ENCODE measurements at places on chromosomes 4 and X.

- no peak for DNase-seq
These were observed 136.2 kb downstream of the TBC1D19 start for GRCh38 chr4:26719954-26720552.

DNA sequence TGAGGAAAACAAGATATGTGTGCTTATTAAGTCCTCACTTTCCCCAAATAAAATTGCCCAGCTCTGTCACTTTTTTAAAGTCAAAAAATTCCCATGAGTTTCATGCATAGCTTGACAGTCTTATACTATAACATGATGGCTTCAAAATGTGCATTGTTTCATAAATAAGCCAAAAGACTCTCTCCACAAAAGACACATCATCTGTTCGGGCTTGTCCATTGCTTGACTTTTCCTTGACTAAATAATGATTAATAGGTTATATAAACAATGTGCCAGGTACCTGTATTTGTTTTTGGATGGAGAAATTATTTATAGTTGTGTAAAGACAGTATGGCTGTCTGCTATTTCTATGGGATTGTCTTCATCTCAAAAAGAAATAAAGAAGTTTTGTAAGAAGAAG lies 329.2 kb upstream of the KLF3 start:
- DNase-seq, result no peak

- no peak for DNase-seq
These were observed 31.7 kb downstream of the MAD2L1 start for GRCh38 chr4:120034913-120035312.

GRCh38 chr4:95027905-95028618 lies 270.3 kb downstream of the BMPR1B start:
- no peak for DNase-seq

DNA sequence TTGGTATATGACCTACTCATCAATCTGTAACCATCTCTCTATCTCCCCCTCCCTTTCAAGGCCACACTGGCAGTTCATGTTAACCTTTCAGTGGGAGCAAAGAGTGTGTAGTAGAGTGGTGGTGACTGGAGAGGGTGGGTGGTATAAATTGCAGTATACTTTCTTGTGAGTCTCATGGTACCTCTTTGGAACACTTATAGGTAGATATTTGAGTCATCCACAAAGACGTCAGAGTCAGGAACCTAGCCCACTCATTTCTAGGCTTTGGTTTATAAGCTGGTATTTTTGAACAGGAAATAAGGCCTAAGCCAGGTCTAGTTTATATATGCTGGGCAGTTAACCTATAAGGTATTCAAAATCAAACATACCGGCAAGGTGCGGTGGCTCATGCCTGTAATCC lies 36.3 kb downstream of the RLIM start:
- DNase-seq, result no peak

GRCh38 chr4:168781926-168782325 lies 228.1 kb downstream of the CBR4 start:
- no peak for DNase-seq

GRCh38 chrX:21738210-21738949 lies 19.5 kb downstream of the SMPX start:
- no peak for DNase-seq

- DNase-seq, result no peak
These were observed 188.1 kb downstream of the QDPR start for GRCh38 chr4:17323554-17324385.

- no peak for DNase-seq
These were observed 1.9 kb upstream of the FGG start for GRCh38 chr4:154614306-154614705.

GRCh38 chrX:13051167-13051528 lies 6.7 kb upstream of the FAM9C start:
- no peak for DNase-seq

GRCh38 chrX:51837921-51838320 lies 55.5 kb upstream of the MAGED1 start:
- peak; percentile 51 for DNase-seq

- no peak for DNase-seq
These were observed 148.4 kb upstream of the SPRY1 start for GRCh38 chr4:123248085-123248659.

- no peak for DNase-seq
These were observed 77.0 kb upstream of the SPRY1 start for GRCh38 chr4:123319639-123320038.

GRCh38 chr4:37383579-37384229 lies 139.2 kb downstream of the NWD2 start:
- peak; percentile 52 for DNase-seq

DNA sequence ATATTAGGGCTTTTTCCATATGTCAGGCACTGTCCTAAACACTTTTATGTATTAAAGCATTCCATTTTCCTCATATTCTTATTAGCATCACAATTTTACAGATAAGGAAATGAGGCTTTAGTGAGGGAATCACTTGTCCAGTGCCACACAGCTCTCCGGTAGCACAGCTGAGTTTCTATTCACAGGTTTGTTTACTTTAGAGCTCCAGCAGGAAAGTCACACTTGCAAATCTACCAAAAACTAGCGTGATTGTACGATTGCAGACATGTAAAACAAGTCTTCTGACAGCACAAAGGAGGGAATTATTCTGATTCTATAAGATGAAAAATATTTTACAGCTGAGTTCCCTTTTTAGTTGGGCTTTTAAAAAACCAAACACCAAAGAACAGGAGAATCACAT lies 472.1 kb downstream of the TMA16 start:
- no peak for DNase-seq

- DNase-seq, result peak; percentile 9
These were observed 92.4 kb upstream of the AP1S2 start for GRCh38 chrX:15946783-15947580.

DNA sequence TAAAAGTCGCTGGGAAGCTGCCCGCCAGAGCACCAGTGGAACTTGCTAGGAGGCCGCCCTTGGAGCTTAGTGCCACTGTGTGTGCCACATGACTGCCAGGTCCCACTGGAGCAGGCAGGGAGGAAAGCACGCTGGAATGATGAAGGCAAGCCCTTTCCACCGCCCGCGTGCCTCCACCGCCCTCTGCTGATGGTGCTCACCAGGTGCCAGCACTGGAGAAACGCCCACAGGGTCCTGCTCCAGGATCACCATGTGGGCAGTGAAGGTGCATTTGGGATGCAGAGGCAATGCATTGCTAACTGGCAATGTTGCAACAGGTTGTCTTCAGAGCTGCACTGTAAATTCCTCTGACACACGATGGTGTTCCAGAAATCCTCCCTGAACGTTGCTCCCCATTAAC lies 76.3 kb downstream of the SHROOM2 start:
- no peak for DNase-seq

- peak; percentile 8 for DNase-seq
These were observed 5.8 kb upstream of the TET2 start for GRCh38 chr4:105140684-105141490.

GRCh38 chr4:45646885-45647590 lies 476.8 kb downstream of the GABRG1 start:
- DNase-seq, result no peak

DNA sequence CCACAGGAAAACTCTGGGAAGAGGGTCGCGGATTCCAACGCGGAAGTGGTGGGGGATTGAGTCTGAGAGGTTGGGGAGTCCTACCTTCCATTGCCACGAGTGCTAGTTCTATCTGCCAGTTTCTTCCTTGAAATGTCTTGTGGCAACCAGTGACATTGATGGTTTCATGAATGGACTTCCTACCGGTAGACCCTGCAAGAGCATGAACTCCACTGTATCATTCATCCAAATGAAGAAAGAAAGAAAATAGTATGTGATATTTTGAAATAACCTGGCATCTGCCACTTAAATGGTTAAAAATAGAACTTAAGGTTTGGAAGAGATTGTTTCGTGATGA lies 1.1 kb upstream of the SLC10A7 start:
- no peak for DNase-seq

DNA sequence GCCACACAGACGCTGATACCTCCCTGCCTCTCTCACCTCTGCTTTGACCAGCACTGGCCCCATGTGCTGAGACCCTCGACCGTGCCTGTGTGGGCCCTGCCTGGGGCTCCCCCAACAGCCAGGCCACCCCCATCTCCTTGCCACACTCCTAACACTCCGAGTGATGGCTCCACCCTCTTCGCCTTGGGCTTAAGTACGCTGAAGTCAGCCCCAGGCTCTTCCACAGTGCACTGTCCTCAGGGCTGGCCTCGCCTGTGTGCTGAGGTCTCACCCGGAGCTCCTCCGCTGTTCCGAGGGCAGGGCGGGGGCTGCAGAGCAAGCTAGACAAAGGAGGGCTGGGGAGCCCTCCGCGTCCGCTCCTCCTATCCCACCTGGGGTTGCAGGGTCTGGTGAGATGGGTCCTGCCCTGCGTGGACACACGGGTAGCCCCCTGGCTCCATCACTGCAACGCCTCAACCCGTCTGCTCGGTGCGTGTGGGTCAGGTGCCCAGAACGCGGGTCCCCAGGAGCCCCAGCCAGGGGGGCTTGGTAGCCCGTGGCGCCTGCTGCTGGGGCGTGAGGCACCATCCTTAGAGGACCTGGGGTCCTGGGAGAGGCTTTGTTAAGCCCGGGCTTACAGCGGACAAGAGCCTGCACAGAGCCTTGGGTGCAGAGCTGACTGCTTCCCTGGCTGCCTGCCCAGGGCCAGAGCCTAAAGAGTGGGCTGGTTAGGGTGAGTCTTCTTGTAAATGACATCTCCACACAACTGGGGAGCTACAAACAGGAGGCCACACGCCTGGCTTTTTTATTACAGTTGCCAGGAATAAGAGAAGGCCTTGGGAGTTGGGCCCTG lies 42.6 kb upstream of the NKX1-1 start:
- DNase-seq, result no peak

- no peak for DNase-seq
These were observed 301.9 kb upstream of the ARSJ start for GRCh38 chr4:114281164-114281960.

- DNase-seq, result no peak
These were observed 376.0 kb downstream of the RAB28 start for GRCh38 chr4:13108096-13108495.

- no peak for DNase-seq
These were observed 10.7 kb downstream of the ATP8A1 start for GRCh38 chr4:42646013-42646784.

DNA sequence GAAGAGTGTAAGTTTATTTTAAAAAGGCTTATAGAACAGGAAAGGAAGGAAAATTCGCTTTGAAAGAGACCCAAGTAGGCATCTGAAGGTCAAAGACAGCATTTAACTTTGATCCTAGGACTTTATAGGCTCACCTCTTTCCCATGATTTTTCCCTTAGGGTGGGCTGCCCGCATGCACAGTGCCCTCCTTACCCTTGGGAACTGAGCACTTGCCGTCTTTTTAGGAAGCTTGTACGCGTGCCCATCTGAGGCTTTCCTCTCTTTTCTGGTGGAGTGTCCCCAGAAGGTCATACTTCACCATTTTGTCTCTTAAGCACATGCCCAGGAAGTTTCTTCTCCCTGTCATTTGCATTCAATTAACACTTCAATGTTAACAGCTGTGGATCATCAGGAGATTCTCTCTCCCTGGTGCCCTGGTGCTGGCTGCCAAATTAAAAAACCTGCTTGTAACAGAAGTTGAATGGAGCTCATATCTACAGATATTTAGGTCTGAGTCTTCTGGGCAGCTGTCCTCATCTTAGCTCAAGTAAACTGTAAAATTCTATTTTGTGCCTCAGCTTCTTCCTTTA lies 38.4 kb upstream of the IL9R start:
- no peak for DNase-seq

DNA sequence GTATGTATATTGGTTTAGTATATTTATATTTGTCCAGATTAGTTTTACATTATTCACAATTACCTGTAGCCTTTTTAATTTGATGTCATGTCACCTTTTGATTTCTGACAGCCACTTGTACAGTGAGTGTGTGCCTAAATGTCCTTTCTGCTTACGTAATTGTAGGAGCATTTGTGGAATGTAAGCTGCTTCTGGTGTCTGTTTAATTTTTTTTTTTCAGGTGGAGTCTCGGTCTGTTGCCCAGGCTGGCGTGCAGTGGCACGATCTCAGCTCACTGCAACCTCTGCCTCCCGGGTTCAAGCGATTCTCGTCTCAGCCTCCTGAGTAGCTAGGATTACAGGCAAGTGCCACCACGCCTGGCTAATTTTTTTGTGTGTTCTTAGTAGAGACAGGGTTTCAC lies 91.2 kb upstream of the XAGE2 start:
- no peak for DNase-seq

GRCh38 chr4:28075401-28075956 lies 1214.8 kb downstream of the STIM2 start:
- no peak for DNase-seq

- no peak for DNase-seq
These were observed 269.2 kb downstream of the CBLL2 start for GRCh38 chrX:22541926-22542325.

DNA sequence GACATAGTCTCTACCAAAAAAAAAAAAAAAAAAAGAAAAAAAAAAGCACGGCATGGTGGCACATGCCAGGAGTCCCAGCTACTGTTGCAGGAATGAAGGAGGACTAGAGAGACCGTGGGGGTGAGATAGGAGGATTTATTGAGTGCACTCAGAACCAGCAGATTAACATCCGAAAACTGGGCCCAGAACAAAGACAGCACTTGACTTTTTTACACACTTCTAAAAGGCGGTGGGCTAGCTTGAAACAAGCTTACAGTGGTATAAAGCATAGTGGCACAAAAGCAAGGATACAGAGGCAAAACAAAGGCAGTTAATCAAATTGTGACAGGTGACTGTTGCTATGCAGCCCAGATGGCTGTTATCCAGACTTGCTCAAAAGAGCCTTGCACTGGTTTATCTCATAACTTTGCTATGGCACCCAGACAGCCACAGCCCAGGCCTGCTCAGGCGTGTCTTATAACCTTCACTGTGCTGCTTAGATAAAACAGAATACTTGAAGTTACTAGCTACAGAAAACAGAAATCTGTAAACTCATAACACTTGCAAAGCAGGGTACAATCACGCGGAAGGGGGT lies 9.9 kb upstream of the PI4K2B start:
- DNase-seq, result peak; percentile 18

DNA sequence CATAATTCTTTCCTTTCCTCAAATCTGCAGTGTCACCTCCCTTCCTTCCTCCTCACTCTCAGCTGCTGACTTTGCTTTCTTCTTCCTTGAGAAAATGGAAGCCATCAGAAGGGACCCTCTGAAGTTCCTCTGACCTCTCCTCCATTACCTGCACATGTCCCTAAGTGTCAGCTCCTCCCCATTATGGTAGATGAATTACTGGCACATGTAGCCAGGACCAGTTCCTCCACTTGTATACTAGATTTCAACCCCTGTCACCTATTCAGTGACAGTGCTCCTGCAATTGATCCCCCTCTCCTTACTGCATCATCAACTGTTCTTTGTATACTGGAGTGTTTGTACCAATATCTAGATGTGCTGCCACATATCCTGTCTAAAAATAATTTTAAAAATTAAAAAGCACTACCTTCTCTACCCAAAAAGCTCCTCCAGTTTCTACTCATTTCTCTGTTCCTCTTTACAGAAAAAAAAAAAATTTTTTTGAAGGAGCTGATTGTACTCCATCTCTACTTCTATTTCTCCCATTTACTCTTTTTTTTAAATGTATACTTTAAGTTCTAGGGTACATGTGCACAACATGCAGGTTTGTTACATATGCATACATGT lies 78.6 kb downstream of the CLCN5 start:
- DNase-seq, result no peak
